ENCODE measurements at places on chromosomes 12 and 14. TPM values are rescaled to one million over a fixed set of nuclear protein-coding genes. Genes with fewer than 3 reads are reported as not detected.

Gene RPGRIP1
- 0.07 TPM for total RNA-seq

Gene SCAF11
- 114 TPM for total RNA-seq

GRCh38 chr14:30559638-30560091 lies 707 bp downstream of the G2E3 start:
- peak; percentile 14 for DNase-seq

- DNase-seq = no peak
These were observed 931.2 kb downstream of the AACS start for GRCh38 chr12:125996443-125996842.

DNA sequence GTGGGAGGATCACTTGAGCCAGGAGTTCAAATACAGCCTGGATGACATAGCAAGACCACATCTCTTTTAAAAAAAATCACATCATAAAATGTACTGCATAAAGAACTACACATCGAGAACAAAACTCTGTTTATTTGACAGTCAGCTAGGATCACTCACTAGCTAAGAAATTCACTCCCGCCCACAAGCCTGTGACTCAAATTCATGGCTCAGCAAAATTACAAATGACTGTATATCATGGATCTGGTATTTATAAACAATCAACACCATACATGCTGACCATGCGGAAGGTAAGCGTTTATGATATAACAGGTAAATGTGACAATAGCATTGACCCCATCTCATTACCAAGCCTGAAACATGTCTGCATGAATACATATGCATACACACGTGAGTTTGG lies 206.5 kb downstream of the EFCAB11 start:
- DNase-seq = peak; percentile 53

- no peak for DNase-seq
These were observed 96.1 kb upstream of the SLC16A7 start for GRCh38 chr12:59499774-59500173.

- no peak for DNase-seq
These were observed 282.1 kb downstream of the TMTC2 start for GRCh38 chr12:82968631-82969367.
